Astrocyte of the hippocampus (primary cell): ENCODE measurements at places on chromosomes 5 and 9.
A peak's percentile ranks its signal among the peaks of the same experiment; 100 is the strongest.

- DNase-seq: no peak
Measured at GRCh38 chr9:706073-706472, 135.4 kb upstream of the DMRT1 start.

DNA sequence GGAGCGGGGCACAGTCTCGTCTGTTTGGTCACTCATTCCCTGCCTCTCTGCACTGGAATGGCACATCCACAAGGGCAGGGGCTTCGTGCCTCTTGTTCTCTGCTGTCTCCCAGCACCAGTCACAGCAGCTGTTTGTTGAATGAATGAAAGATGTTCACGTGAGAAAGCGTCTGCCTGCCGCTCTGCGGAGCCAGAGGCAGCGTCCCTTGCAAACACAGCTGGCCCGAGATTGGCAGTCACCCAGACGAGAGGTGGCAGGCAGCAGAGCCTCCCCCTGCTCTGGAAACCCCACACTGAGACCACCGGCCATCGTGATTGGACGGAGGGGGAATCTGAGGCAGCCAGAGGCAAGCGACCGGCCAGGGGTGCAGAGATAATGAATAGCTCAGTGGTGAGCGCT lies 6.0 kb upstream of the FAM163B start:
- no peak for DNase-seq

GRCh38 chr5:134459010-134459403 lies 47.3 kb upstream of the CDKN2AIPNL start:
- DNase-seq: no peak

DNA sequence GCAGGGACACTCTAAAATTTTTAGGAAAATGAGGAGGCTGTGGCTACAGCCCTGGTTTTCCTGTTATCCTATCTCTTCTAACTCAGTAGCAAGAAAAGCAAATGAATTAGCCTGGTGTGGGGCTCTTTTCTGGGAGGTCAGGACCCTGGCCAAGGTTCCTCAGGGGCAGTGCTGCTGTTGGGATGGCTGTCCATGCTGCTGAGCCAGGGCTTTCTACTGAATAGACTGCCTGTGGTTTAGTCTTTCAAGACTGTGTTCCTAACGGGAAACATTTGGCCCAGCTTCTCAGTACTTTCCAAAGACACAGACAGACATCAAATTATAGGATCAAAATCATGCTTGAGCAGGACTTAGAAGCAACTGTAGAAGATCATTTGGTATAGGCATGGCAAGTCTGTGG lies 18.1 kb downstream of the TNC start:
- DNase-seq: peak; percentile 66

DNA sequence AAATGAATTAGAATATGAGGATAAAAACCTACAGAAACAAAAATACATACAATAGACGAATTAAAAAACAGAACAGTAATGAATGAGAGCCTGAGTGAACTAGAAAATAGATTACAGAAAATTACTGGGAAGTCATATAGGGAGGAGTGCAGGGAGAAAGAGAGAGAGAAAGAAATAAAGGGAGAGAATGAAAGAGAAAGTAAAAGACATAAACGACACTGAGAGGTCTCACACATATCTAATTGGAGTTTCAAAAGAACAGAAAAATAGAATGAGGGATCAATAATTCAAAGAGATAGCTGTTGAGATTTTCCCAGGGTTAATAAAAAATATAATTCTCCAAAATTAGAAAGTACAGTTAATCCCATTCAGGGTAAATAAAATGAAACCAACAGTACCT lies 156.4 kb upstream of the FTMT start:
- no peak for DNase-seq
